RPMI7951 (cell line): ENCODE measurements at places on chromosomes 5 and 9. TPM values are rescaled to one million over a fixed set of nuclear protein-coding genes. Genes with fewer than 3 reads are reported as not detected.
A peak's percentile ranks its signal among the peaks of the same experiment; 100 is the strongest.

GLDC gene
- 2.0 and 2.4 TPM in 2 replicates for total RNA-seq

PCDHB10 gene
- total RNA-seq, result 0.60 and 0.78 TPM in 2 replicates

PCDHGB2 gene
- total RNA-seq, result 4.6 and 6.0 TPM in 2 replicates

DNA sequence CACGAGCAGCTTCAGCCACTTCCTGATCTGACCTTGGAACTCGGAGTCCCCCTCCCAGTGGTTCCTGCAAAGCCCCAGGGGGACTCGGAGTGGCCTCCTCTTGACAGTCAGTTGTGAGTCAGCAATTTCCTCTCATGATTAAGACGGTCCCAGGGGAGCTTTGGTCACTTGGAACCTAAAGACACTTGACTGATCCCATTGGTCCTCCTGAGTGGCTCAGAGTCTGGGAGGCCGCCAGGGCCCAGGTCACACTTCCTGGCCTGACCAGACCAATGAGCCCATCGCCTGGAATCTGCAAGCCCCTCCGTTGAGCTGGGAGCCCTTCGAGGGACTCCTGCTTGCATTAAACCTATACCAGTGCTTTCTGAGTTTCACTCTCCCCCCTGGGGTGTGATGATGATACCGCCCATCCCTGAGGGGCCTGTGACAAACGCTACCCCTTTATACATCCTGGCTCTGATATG, 29.1 kb downstream of the TSPAN17 start:
- DNase-seq, result peak; percentile 84

DNA sequence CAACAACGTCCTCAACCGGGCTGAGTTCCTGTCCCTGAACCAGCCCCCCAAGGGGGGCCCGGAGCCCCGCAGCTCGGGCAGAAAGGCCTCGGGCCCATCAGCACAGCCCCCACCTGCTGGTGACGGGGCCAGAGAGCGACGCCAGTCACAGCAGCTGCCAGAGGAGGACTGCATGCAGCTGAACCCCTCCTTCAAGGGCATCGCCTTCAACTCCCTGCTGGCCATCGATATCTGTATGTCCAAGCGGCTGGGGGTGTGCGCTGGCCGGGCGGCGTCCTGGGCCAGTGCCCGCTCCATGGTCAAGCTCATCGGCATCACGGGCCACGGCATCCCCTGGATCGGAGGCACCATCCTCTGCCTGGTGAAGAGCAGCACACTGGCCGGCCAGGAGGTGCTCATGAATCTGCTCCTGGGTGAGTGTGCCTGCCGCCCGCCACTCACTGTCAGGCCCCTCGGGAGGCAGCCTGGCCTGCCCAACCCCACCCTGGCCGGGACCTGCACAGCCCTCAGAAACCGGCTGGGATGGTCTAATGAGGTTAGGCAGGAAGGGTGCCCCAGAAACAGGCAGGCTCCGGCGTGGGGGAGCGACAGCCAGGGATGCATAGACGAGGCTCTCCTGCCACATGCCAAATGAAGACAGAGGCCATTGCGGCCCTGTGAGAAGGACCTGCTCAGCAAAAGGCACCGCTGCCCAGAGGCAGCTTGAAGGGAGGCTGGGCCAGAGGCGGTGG, 678 bp downstream of the PLPP7 start:
- no peak for DNase-seq

DNA sequence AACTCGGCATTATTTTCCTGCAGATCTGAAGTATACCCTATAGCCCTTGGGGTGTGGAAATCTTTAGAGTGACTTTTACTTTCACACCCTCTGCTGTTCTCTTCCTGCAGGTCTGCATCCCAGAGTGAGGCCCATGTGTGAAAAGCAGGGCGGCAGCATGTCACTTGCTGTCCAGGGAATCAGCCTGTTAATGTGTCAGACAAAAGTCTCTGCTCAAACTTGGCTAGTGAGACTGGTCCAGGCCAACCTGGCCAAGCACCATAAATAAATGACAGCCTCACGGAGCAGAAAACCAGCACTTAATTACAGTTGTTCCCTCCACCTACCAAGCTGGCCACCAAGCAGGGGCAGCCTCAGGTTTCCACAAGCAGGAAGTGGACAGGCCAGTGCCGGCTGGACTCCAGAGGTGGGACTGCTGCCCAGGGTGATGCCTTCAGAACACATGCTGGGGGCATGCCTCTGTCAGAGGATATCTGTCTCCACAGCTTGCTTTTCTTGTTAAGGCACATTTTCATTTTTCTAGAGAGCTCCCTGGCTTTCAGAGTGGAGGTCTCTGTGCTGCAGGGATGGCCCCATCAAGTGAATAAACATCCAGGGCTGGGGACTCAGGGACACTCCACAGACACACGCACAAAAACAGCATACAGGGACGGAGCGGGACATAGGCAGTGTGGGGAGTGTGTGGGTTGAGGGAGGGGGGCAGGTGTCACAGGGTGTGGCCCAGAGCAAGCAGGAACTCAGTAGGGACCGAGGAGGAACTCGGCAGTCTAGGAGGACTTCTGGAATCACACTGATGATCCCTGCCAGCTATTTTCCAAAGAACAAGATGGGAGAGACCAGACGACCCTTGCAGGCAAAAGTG, 243.8 kb upstream of the IRX1 start:
- no peak for DNase-seq

DNA sequence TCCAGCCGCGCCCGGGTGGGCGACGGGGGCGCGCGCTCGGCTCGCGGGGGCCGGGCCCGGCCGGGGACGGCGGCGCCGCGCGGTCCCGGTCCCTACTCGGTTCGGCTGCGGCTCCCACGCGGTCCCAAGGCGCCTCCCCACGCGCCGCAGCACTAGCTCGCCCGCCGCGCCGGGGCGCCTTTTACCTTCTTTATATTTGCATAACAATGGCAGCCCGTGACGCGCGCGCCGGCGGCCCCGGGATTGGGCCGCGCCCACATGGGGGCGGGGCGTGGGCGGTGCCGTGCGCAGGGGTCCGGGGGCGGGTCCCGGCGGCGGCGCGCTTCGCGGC, at the start of gene NRARP:
Gene NRARP (minus strand): TSS at position 154 of the 331 bp plus-strand sequence. CDS start 343 bp downstream, outside the sequence.
- peak; percentile 53 for DNase-seq

DNA sequence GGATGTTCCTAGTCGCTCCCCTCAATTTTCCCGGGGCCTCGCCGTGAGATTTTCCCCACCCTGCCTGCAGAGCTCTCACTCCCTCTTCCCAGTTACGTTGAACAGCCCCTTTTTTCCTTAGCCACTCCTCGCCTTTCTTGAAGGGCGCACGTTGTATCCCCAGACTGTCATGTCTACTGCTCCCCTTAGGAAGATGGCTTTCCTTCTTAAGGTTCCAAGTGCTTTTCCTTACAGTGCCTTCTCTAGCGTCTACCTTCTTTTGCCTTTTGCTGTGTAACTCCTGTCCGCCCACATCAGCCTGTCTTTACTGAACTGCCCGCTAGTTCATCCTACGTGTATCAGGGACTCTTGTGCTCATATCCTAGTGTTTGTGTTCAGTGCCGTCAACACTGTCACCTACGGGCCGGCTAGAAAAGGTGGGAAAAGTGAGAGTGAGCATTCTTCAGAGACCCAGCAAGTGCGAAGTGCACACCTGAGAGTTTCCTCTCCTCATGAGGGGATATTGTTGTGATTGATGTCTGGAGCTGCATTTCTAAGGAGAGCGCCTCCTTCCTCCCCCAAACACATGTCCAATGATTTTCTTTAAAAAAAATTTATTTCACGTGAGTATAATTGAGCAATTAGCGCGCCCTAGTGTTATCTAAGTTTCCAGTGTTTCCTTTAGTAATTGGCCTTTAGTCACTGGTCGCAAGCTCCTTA, 764 bp downstream of the CAMLG start:
- DNase-seq, result peak; percentile 41

DNA sequence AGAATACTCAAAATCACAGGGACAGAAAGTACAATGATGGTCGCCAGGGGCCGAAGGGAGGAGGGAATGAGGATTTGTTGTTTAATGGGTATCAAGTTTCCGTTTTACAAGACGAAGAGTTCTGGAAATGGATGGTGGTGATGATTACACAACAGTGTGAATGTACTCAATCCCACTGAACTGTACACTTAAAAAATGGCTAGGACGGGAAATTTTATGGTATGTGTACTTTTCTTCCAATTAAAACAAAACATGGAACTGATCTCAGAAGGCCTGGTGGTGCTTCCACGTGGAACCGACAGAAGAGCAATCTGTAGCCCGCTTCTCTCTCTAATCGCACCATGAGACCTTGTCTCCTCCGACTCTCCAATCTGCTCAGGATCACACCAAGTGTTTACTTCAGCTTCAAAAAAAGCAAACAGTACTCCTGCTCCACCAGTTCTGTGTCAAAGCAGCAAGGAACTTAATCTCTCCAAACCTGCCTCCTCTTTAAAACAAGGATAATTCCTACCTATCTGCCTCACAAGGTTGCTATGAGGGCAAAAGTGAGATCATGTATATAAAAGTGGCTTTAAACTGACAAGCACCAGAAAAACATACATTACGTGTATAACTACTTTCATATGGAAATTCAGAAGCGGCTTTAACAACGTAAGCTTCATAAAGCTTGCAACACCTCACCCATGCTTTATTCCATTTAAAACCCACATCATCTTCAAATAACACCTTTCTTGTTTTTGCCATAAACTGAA, 2.1 kb downstream of the ECPAS start:
- peak; percentile 41 for DNase-seq

- DNase-seq, result no peak
Observed at GRCh38 chr5:77419644-77420582, 72.2 kb downstream of the WDR41 start.

GRCh38 chr9:89919171-89919681, 314.4 kb downstream of the GADD45G start:
- DNase-seq, result no peak
